ENCODE measurements at places on chromosomes 1 and 21. TPM values are rescaled to one million over a fixed set of nuclear protein-coding genes. Genes with fewer than 3 reads are reported as not detected.

The ITLN2 gene
- total RNA-seq, result not detected

The ATAD3C gene
- 0.55 TPM for total RNA-seq

The UMODL1 gene
- not detected for total RNA-seq

The CLCA1 gene
- 0.83 TPM for total RNA-seq

The GSTM1 gene
- not detected for total RNA-seq

The UCHL5 gene
- total RNA-seq, result 24.6 TPM

DNA sequence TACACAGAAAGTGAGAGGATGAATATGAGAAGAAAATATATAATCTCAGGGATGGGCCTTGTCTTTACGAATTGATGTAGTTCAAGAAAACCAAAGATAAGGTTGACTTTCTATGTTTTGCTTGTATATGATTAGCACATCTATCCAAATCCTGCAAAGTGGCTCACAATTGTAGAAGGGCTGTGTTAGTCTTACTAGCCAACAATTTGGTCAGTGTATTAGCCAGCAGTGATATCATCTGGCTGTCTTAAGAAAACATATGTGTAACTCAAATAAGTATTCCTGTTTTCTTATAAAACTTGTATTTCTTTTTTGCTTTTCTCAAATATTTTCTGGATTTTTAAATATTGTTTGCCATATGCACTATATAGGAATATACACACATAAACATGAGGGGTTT, 5.5 kb downstream of the SDCCAG8 start:
- no peak for DNase-seq

- no peak for DNase-seq
Observed at GRCh38 chr1:202107801-202108731, 14.7 kb upstream of the GPR37L1 start.

DNA sequence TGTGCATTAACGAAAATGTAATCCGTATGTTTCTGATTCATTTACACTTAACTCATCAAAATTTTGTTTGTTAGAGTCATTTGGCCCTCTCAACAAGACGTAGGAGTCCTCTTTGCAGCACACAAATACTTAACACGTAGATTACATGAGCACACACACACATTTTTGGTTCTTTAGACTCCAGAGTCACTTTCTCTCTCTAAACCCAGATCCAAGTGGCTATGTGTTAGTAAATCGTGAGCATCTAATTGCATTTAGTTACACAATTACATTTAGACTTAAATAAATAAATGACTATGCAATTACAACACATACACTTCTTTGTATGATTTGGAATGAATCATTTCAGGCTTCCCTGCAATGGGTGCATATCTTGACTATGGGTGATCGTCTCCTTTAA, 109.0 kb upstream of the GREM2 start:
- no peak for DNase-seq

- peak; percentile 80 for DNase-seq
Observed at GRCh38 chr1:212557739-212558692, 50.5 kb upstream of the ATF3 start.
